ENCODE measurements at places on chromosomes 13 and 19.

- DNase-seq: no peak
Measured at GRCh38 chr13:85538957-85539356, 260.3 kb downstream of the SLITRK6 start.

DNA sequence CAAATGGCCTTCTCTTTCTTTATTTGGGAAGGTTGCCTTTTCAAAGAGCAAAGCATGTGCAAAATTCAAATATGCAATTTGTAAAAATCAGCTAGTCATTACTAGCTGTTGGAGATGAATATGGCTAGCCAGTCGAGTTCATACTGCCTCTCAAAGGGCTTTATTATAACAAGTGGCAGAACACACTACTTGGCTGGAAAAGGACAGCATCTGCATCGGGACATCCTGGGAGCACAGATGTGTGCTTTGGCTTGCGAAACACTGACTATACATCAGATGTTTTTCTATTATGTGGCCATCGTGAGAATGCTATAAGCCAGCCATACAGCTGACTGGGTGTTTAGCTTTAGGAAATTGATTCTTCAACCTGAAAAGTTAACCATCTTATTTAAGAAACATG, 424.2 kb downstream of the KCTD12 start:
- no peak for DNase-seq

DNA sequence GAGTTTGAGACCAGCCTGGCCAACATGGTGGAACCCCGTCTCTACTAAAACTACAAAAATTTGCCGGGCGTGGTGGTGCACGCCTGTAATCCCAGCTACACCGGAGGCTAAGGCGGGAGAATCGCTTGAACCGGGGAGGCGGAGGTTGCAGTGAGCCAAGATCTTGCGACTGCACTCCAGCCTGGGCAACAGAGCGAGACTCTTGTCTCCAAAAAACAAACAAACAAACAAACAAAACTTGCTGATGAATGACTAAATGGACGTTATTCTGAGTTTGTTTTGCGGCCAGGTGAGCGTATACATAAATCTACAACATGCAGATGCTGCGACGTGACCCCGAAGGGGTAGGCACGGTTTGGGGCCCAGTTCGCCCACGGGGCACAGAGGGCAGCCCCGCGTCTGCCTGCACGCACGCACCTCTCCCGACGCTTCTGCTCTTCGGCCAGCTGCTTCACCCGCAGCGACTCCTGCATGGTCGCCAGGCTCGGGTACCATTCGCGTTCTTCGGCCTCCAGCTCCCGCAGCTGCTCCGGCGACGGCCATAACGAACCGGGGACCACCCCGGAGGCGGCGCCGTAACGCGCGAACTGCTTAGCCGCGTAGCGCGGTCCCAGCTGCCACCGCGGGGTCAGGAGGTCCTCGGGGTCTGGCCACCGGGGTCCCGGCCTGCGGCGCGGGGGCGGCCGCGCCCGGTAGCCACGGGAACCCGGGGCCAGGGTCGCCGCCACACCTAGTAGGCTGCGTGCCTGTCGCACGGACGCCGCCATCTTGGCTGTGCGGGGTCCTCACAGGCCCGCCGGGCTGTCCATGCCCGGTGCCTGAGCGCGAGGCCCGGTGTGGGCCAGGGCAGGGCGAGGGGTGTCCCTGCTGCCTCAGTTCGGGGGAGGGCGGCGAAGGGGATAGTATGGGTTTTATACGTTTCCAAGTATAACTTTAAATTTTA, at the start of gene GADD45GIP1:
GADD45GIP1 (minus strand) TSS at position 778 of the 943 bp plus-strand sequence; CDS start at position 767, 11 bp downstream.
- DNase-seq: no peak

DNA sequence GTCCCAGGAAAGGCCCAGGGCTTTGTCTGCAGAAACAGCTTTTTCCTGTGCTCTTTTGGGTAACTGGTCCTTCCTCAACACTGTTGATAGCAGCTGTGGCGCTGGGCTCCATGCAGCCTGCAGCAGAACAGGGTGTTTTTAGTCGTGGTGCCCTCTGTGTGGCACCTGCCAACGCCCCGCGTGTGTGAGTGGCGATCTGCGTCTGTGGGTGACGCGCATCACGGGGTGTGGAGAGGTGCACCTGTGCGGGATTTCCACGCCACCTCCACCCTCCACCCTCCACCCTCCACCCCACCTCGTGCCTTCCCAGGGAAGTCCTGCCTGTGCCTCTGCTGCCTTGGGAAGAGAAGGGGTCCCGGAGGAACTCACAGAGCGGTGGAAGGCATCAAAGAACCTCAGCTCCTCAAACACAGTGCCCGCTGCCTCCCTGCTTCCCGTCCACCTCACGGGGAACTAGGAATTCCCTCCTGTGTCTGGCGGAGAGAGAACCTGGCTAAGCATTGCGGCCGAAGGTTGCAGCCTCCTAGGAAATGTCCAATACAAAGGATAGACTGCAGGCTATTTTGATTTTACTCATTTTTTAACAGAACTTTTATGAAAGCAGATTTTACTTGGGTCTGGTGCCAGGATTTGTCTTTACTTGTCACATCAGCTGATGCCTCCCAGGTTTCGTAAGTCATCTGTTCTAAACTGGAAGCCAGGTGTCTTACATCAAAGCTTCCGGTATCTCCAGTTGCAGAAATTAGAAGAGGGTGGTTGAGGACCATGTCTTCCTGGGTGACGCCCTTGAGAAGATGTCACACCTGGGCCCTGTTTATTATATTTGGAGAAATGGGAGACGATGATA, 84.0 kb downstream of the ATP11A start:
- DNase-seq: no peak

DNA sequence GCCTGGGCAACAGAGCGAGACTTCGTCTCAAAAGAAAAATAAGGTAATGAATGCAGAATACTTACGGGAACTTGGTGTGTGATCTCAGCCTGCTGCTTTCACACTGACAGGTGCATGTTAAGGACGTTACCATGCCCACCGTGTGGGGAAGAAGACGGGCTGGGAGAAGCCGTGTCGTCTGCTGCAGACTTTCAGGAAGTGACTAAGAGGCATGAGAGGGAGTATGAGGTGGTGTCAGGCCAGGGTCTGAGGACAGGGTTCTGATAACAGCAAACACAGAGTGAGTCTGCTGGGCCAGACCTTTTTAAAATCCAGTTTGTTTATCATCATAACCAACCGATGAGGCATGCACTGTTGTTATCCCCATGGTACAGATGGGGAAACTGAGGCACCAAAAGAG, 13.6 kb upstream of the GALP start:
- DNase-seq: no peak
